ENCODE measurements at places on chromosomes 12 and 14.

DNA sequence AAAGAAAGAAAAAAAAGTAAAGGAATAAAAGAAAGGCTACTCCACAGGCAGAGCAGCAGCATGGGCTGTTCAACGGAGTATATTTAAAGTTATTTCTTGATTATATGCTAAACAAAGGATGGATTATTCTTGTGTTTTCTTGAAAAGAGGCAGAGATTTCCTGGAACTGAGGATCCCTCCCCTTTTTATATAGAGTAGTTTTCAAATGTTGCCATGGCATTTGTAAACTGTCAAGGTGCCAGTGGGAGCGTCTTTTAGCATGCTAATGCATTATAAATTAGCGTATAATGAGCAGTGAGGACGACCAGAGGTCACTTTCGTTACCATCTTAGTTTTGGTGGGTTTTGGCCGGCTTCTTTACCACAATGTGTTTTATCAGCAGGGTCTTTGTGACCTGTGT, 383.0 kb downstream of the PCNX1 start:
- no peak for DNase-seq

DNA sequence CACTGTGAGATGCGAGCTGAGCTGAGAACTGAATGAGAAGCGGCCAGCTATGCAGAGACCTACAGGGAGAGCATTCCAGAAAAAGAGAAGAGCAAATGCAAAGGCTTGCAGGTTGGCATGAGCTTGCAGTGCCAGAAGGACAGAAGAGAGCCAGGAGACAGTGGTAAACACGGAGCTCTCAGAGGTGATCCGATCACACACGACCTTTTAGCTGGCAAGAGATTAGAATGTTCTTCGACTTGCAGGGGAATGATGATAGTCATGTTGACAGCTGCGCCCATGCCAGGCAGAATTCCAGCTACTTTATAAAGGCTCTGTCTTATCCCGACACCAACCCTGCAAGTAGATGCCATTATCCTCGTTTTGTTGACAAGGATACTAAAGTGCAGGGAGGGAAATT, 256.8 kb downstream of the VRK1 start:
- no peak for DNase-seq

GRCh38 chr14:78512021-78512420, 341.8 kb downstream of the NRXN3 start:
- no peak for DNase-seq

GRCh38 chr12:121239351-121240061, 29.6 kb downstream of the P2RX4 start:
- DNase-seq = no peak

DNA sequence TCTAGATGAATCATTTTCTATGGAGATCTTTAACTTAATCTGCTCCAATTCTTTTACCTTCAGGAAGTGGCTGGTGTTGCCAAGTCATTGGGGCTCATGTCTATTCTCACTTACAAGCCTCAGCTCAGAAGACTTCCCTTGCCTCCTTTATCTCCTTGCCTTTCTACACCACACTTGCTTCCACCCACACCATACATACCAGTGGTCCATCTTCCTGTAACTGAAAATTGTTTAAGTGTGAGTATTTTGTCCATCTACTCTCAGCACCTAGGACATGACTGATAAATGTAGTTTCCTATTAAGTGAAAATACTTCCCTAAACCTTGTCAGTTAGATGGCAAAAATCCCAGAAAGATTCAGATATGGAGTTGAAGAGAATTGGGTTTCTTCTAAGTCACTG, 199.7 kb upstream of the CPNE8 start:
- DNase-seq = no peak

DNA sequence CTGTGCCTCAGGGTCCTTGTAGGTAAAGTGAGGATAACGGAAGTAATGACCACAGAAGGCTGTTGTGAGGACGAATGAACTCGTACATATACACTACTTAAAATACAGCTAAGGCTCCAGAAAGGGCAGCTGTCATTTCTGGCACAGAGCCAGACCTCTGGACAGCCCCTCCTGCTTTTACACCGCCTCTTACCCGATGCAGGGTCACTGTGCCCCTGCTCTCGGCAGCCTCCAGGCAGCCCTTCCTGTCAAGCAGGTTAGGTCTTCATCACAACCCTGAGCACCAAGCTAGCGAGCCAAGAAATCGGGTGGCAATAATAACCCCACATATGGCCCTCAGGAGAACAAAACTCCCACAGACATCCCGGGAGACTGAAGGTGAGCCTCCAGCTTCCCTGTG, 8.5 kb downstream of the TMEM229B start:
- no peak for DNase-seq

DNA sequence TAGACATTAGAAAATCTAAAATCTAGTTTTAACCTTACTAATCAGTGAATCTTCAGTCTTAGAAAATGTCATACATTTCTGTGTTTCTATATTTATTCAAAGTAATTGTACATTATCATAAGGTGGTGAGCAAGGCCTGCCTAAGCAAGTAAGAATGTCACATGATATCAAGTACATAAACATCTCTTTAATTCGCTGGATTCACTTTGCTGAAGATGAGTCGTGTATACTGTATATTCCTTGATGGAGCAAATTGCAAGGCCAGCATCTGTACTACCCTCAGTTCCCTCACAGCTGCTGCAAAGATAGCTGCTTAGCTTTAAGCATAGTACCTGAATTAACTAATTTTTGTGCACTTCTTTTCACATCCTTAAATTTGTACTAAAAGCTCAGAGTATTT, 8.5 kb upstream of the AK7 start:
- DNase-seq = no peak

- no peak for DNase-seq
Measured at GRCh38 chr12:58441483-58441882, 478.8 kb downstream of the LRIG3 start.

- no peak for DNase-seq
Measured at GRCh38 chr12:18970603-18971002, 158.9 kb upstream of the PLEKHA5 start.

DNA sequence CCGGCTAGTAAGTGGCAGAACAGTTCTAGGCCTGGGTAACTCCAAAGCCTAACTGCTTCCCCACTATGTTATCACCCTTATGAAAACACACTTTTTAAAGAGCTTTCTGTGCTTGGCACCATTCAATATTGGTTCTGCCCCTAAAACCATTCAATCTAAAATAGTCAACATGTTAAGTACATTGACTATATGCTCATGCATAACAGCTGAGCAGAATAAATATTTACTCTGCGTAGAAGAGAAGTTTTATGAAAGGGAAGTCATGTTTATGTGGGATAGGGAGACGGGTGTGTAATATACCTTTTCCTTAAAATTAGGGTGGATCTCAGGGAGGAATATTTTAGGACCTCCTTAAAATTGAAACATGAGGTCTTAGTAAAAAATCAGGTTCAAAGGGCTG, 80.5 kb downstream of the SAMD4A start:
- DNase-seq = no peak

DNA sequence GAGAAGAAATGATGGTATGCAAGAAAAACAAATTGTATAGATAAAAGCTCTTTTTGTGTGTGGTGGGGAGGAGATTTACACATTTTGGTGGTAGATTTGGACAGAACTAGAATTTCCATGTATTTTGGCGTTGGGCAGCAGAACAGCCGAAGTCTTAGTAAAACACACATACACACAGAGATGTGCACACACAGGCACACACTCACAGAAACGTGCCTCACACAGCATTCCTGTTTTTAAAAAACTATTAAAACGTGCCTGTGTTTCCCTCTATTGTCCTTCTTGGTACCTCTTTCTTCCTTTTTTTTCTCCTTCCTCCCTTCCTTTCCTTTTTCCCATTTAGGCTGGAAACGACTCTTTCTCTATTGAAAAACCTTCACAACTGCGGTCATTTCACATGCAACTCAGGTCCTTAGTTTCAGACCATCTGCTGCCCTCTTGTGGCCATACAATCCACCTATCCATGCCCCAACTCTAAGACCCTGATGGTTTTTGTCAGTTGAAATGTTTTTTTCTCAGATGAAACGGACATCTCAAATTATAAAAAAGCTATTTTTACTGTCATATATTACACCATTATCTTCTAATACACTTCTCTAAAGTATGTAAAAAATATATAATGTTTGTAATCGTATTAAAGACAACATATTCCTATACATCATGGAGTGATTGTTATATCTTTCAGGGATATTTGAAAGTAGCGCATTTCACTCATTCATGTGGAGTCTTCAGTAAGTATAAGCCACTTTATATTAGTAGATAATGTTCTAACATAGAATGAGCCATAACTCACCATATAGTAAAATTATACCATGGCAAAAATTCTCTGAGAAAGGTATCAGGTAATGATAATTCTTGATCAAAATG, 386.7 kb upstream of the NOVA1 start:
- DNase-seq = no peak

GRCh38 chr14:97377550-97377949, 580.4 kb downstream of the VRK1 start:
- no peak for DNase-seq

DNA sequence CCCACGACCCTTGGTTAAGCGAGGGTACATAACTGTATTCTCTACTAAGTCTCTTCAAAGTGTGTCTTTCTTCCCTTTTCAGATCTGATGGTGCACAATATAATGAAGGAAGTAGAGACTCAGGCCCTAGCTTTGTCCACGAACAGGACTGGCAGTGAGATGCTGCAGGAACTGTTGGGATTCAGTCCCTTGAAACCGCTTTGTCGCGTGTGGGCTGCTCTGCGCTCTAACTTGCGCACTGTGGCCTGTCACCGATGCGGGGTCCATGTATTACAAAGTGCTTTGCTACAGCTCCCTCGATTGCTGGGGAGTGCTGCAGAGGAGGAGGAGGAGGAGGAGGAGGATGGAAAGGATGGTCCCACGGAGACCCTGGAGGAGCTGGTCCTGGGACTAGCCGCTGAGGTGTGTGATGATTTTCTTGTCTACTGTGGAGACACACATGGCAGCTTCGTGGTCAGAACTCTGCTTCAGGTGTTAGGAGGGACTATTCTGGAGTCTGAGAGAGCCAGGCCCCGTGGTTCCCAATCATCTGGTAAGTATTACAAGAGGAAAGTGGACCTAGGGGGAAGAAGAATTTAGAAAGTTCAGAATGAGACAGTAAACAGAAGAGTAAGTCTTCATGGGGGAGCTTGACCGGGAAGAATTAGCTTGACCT, 803 bp downstream of the NOP9 start:
- no peak for DNase-seq

DNA sequence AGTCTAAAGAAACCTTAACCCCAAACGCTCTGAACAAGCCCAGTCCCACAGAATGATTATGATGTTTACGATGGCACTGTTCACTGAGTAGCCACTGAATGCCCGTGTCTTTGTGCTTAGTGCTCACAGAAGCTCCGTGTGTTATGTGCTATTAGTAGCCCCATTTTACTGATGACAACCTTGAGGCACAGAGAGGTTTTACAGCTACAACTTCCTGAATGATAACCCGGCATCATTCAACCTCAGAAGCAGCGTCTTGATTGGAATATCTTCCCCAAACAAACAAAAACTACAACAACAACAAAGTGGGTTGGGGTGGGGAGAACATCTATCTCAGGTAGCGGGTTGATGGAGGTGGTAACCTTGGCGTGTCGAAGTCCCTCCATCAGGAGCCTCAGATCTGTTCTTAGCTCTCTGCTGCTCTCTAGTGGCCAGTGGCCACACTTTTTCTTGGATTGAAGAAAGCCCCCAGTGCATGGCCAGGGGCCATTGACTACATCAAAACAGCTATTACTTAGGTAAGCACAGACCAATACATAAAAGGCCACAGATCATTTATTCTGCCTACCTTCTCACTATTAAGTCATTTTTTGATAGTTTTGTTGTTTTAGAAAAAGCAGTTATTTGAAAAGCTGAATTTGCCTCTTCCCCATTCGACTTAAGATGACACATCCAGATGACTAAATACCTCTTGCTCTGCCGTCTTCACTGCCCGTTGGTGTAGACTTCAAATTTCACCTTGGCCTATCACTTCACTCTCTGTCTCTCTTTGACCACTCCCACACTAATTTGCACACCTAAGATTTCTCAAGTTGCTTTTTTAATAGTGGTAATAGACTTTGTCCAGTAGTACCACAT, 376.9 kb downstream of the GALC start:
- no peak for DNase-seq

- DNase-seq = no peak
Measured at GRCh38 chr14:100332797-100333196, 9.7 kb downstream of the SLC25A47 start.

DNA sequence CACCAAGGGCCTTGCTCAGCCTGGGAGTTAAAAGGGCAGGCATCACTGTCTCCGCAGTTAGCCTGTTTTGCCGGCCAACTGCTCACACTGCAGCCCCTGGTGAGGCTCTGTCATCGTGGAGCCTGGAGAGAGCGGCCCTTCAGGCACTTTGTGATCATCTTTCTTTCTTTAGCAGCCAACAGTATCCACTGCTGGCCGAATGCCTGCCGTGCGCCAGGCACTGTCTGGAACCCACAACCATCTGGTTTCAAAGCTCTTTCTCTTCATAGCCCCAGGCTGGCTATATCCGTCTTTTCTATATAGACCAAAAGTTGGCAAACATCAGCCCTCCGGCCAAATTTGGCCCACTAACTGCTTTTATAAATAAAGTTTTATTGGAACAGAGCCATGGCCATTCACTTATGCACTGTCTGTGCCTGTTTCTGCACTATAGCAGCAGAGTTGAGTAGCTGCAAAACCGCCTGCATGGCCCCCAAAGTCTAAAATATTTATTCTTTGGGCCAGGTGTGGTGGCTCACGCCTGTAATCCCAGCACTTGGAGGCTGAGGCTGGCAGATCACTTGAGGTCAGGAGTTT, 29.5 kb downstream of the SLC8B1 start:
- DNase-seq = no peak

GRCh38 chr14:63011623-63012022, 33.6 kb downstream of the KCNH5 start:
- no peak for DNase-seq

DNA sequence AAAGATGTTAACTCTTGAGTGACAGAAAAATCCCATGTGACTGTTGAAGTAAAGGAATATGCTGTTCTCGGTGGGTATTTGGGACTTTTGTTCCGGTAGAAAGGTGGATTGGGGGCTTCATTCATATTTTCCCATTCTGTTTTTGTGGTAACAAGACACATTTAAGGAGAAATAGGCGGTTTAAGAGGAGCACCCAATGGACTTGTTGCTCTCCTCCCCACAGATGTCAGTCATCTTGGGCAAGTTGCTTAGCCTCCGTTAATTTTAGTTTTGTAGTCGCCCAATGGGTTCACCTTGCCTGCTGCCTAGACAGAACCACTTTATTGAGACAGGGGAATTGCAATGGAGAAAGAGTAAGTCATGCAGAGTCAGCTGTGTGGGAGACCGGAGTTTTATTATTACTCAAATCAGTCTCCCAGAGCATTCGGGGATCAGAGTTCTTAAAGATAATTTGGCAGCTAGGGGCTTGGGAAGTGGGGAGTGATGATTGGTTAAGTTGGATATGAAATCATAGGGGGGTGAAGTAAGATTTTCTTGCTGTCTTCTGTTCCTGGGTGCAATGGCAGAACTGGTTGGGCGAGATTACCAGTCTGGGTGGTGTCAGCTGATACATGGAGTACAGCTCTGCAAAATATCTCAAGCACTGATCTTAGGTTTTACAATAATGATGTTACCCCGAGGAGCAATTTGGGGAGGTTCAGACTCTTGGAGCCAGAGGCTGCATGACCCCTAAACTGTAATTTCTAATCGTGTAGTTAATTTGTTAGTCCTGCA, 50.3 kb downstream of the SLC38A1 start:
- no peak for DNase-seq
